ENCODE measurements at places on chromosomes 6 and 20.

DNA sequence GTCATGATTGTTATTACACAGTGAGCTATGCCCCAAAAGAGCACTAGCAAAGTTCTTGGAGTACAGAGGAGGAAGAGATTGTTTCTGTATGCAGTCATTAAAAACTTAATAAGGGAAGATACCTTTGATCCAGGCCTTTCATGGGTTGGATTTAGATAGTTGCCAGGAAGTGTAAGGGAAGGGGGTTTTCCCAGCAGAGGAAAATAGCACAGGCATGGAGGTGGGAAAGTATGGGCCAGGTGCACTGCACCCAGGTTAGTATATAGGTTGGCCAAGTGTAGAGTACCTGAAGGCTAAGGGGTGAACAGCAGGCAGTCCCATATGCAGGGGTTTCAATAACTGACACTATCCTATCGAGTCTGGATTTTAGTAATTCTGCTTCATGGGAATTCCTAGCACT lies 101.4 kb downstream of the SOBP start:
- DNase-seq: no peak

- no peak for DNase-seq
These were observed 3.6 kb downstream of the PPP1R10 start for GRCh38 chr6:30613251-30614043.

DNA sequence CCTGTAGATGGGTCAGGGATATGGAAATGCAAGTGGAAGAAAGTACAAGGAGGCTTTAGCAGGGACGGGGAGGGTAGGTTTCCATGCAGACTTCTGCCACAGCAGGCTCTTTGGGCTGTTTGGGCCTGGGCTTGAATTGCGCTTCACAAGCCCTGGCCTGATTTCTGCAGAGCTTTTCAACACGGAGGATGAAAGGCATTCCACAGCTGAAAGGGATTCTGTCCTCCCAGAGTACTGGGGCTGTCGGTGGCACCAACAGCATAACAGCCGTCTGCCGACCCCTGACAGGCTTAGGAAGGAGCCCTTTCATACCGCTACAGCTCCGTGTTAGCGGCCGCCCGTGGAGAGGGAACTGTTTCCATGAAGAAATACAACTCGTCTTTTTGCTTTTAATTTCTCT lies 22.9 kb upstream of the TBC1D7 start:
- DNase-seq: no peak

GRCh38 chr6:123007885-123008284 lies 11.8 kb downstream of the CLVS2 start:
- DNase-seq: no peak

- no peak for DNase-seq
These were observed 225.3 kb downstream of the RIMS1 start for GRCh38 chr6:72111611-72112010.

- no peak for DNase-seq
These were observed 192.4 kb upstream of the MYLIP start for GRCh38 chr6:15936503-15936902.

DNA sequence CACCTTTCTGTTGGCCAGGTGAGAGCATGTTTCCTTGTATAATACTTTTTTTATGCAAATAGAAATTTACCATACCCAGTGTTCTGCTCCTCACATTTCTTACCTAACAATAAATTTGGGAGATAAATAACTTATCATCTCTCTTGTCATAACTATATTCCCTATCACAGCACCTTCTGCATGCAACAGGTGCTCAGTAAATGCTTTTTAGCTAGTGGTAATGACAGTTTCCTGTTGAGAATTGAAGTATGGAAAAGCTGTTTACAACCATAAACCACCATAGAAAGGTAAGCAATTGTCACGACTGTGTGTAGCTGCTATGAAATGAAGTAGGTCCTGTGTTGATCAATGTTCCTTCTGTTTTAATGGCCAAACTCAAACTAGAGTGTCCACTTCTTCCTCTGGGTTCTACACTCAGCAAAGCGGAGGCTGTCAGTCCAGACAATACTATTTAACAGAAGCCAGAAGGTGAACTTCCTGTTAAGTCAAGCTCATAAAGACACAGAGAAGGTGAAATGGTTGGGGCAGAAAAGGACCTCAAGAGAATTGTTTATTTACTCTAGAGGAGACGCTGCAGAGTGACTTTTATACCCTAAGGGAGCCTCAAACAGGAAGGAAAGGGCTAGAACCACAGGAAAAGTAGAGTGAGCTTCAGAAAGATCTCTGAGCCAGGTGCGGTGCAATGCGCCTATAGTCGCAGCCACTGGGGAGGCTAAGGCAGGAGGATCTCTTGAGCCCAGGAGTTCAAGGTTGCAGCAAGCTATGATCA lies 84.0 kb upstream of the SLC22A16 start:
- DNase-seq: no peak

GRCh38 chr20:37890108-37890507 lies 12.8 kb upstream of the VSTM2L start:
- no peak for DNase-seq

- DNase-seq: no peak
These were observed 10.8 kb downstream of the MCUR1 start for GRCh38 chr6:13803581-13803980.

DNA sequence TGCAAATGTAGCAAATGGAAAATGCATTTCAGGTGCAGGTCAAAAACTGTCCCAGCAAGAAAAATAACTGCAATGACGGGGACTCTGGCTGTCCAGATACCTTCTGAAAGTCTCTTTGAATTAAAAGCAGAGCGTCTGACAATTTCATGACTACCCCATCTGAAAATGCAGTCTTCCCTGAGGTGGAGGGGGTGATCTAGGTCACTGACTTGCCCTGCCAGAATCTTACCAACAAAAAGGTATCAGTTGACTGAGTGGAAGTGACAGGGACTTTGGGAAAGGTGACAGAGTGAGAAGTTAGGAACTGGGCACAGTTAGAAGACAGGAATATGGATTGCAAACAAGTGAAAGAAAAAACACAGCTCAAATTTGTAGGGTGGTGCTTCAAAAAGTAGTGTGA lies 402.2 kb downstream of the DHX35 start:
- DNase-seq: no peak

- no peak for DNase-seq
These were observed 2.2 kb upstream of the E2F3 start for GRCh38 chr6:20399518-20399917.
